CMK (cell line): ENCODE measurements at places on chromosomes 2 and 18.

GRCh38 chr2:220281771-220282170, 654.3 kb downstream of the SLC4A3 start:
- DNase-seq: no peak

DNA sequence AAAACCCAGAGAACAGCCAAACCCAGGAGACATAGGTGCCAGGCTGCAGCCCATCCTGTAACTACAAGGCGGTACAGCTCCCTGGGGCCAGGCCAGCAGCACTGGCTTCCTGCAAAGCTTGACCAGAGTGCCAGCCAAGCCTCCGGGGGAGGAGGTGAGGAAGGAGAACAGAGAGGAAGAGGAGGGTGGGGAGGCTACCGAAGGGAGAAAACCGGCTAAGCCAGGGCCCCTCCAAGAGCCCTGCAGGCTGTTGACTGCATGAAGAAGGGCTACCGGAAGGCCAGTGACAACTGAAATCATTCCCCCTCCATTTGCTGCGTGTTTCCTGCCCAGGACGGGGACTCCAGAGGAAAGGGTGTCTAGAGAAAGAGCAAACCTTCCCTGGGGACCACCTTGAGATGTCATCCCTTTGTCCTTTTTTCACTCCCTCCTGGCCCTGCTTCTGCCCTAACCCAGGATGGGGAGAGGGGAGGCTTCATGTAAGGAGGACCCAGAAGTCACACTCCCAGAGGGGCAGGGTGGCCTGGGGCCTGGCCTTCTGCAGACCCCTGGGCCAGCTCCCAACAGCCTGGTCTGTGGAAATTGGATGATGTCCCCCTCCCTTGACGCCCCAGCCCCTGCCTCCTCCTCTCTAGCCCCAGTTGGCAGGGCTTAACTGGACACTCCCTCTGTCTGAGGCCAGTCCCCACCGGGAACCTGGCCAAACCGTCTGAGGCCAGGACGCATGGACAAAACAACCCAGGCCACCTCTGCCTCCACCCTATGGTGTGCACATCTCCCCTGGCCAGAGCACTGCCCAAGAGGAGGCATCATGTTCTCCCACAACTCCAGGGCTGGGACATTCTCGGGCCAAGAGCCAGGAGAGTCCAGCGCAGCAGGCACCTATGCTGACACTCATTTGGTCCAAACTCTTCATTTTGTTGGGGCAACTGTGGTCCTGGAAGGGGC, 207.8 kb downstream of the CYP26B1 start:
- no peak for DNase-seq

DNA sequence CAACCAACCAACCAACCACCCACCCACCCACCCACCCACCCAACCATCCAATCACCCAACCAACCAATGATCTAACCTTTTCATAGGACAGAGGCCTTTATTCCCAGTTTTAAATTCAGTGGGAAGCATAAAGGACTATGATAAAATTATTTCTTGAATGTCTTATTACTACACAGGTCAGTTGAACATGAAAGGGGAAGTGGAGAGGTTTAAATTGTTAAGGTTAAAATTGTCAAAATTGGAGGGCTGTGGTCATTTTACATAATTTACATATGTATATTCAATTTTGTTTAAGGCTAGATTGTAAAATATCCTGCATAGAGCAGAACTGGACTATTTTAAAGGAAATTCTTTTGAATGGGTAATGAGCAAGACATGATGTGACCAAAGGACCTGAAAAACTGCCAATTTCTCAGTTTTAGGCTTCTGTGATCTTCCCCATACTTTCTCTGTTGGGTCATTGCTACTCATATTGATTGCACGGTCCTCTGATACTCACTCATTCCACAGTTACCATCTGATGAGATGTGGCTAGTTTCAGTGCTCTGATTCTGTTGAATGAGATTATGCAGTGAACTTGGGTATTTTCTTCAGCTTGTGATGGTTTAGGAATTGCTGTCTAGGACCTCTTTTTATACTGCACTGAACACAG, 127.4 kb downstream of the PLCL1 start:
- DNase-seq: no peak

DNA sequence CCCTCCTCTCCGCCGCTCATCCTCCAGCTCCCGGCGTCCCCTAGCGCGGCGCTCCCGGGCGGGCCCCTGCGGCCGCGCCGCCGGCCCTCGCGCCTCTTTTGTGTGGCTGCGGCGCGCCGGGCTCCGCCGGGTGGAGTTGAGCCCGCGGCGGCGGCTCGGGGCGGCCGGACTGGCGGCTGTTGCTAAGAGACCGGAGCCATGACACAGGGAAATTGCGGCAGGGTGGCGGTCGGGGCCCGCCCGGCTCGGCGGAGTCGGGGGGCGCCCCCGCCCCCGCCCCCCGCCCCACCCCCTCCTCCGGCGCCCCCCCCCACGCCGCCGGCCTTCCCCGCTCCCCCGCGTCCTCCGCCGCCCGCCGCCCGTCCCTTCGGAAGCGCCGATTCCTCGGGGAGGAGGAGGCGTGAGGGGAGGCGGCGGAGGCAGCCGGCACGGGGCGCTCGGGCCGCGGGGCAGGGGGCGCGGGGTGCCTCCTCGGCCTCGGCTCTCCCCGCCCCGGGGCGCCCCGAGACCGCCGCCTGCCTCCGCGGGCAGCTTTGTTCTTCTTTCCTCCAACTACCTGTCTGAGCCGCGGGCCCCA, at the start of gene TMEM200C:
Gene TMEM200C (minus strand): TSS at position 224 of the 577 bp plus-strand sequence. CDS start 3,459 bp downstream, outside the sequence.
- no peak for DNase-seq

DNA sequence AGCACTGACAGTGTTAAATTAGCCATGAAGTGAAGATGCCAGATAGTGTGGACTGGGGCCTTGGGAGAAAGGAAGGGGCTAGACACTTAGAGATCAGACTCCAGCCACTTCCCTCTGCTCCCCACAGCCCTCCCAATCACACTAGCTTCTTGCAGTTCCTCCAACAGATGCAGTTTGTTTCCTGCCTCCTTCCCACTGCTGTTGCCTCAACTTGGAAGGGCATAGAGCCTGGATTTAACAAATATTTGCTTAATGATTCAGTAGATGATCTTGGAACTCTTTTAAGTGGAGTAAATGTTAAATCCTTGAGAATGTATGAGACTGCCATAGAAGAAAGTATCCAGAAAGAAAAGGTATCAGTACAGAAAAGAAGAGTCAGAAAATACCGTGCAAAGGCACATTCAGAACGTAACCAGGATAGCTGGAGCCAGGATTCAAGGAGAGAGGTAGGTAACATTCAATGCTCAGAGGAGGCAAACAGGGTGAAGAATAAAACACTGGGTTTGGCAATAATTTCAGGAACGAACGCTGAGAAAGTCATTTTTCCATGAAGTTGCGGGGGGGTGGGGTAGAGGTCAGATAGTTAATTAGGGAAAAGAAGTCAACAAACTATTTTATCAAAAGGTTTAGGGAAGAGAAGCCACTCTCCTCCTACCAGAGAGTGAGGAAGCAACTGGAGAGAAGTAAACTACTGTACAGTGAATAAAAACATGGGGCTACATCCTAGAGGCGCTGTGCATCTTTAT, 1.3 kb upstream of the BZW1 start:
- DNase-seq: peak; percentile 69

DNA sequence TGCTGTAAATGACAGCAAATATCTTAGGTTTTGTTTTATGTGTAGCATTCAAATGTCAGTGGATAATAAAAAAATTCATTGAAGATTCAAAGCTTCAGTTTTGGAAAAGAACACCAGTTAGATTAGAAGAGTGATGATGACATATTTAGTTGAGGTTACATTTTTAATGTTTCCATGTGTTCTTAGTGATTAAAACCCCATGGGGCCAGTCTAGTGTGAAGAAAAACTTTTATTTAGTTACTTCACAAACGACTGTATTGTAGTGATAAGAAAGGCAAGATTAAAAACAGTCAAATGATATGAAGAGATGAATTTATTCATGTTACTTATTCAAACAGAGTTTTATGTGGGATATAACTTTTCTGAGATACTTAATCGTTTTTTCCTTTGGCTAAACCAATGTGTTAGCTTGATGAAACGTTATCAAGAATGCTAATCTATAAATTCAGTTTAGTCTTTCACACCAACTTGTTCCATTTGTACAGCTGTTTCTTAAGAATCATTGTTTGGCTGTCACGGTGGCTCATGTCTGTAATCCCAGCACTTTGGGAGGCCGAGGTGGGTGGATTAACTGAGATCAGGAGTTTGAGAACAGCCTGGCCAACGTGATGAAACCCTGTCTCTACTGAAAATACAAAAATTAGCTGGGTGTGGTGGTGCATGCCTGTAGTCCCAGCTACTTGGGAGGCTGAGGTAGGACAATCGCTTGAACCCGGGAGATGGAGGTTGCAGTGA, 11.6 kb downstream of the BMPR2 start:
- DNase-seq: no peak

DNA sequence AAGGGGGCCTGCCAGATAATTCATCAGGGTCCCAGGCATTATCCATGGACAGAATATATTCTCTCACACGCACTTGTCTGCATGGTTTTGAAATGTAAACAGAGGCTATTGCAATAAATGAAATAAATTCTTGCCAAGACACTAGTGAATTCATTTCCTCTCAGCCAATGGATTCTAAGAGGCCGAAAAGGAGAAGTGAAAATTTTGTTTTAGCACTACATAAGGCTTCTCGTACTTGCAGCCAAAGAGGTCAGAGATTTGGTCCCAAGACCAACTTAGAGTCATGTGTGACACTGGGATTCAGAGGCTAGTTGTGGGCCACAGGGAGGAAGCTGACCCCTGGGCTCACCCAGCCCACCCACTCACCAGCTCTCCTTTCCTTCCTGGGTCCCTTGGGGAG, 184.1 kb upstream of the GLI2 start:
- no peak for DNase-seq

DNA sequence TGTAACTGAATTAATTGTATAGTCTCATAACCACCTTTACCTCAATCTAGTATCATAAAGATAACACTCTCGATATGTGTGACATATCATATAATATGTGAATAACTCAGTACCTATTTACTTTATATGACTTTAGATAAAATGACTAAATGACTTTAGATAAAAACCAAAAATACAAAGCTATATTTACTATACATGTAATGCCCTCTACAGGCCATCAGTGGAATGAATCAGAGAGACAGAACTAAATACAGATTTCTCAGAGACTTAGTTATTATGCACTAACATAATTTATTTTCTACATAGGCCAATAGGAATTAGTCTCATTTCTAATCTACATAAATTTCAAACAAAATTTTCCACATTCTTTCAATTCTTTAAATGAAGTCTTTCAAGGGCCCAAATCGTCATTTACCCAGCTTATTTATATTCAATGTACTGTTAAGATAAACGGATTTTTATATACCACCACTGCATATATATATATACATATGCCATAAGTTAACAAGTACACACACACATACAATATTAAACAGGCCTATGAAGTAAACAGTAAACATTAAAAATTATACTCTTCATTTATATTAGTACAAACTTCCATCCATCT, 219.9 kb downstream of the EXOC6B start:
- DNase-seq: no peak

DNA sequence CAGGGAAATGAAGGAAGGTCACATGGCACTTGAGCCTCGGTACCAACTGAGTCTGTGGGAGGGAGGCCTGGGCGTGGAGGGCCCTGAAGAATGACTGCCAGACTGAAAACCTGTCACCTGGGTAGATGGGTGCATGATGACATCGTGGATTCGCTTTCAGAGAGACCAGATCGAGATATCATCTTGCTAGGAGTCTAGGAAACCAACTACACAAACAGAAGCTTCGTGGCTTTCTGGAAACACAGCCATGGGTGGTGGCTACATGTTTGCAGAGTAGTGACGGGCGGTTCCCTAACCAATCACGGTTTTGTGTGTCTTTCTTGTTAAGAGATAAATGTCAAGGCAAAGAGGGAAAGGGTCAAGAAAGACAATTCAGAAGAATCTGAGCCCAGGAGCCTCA, 155.0 kb downstream of the EIPR1 start:
- DNase-seq: no peak

DNA sequence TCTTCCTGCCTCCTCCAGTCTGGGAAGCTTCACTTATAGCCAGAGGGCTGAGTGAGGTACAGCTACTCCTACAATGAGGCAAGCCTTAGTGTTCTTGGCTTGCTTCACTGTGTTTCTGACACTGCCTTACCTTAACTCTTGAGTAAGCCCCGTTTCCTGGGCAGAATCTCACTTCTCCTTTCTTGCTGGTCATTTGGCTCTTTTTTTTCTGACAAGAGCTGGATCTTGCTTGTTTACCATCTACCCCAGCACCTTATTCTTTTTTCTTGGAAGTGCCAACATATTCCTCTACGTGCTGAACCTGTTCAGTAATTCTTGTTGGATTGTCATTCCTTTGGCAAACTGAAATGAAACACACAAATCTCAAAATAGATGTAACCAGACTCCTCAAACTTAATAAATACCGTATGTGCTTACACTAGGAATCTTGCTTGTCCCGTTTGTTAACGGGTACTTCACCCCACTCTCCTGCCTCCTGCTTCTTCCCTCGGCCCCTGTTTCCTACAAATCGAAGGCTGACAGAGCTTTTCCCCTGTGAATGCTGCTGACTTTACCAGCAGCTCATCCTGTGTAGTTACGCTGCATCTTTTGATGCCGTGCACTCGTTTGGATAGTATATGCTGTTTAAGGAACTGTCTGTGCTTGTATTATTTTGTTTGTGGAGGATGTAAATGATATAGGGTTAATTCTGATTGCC, 132.2 kb downstream of the FMNL2 start:
- DNase-seq: no peak

- DNase-seq: no peak
Observed at GRCh38 chr2:179444056-179444455, 179.4 kb upstream of the SESTD1 start.

- no peak for DNase-seq
Observed at GRCh38 chr2:188852772-188853171, 121.4 kb upstream of the COL3A1 start.

DNA sequence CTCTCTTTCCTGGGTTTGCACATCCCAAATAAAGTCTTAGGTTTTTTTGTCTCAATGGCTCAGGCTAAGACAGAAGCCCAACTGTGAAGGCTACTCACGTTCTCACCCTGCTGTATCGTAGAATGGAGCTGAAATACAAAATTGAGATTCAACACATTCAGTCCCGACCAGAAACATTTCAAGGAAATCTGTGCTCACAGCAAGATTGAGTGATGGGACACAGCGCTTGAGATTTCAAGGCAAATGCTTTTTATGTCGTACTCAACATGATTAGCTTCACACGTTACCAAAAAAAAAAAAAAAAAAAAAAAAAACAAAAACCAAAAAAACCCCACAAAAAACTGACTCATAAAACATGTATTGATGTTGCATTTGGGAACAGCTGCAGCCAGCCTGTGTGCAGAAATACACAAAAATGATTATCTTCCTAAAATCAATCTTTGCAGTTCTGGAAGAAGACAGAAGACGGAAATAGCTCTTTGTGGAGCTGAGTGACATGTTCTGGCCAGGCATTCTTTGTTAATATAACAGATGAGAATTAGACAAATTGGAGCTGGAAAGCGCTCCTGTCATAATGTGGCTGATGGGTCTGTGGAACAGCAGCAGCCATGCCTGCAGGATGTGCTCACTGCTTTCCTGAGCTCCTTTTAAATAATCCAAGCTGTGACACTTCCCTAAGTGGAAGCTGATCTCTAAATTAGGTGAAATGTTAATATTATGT, 453.2 kb downstream of the LPIN1 start:
- no peak for DNase-seq
